Renal pelvis (tissue), 12 donors: ENCODE measurements at places on chromosomes 13 and 19. TPM values are rescaled to one million over a fixed set of nuclear protein-coding genes. Genes with fewer than 3 reads are reported as not detected.
A peak's percentile ranks its signal among the peaks of the same experiment; 100 is the strongest.

- no peak for DNase-seq
Measured at GRCh38 chr19:8577247-8577646, at the start of gene MYO1F. MYO1F (minus strand) TSS chr19:8577442; CDS start chr19:8577309, 133 bp downstream.

- no peak for DNase-seq
Measured at GRCh38 chr19:8034178-8034525, 18.4 kb upstream of the CCL25 start.

GRCh38 chr19:15365264-15365663 lies 14.3 kb downstream of the AKAP8 start:
- no peak for DNase-seq

GRCh38 chr13:20489185-20489820 lies 36.4 kb downstream of the CRYL1 start:
- DNase-seq = no peak

GRCh38 chr13:112722433-112723263 lies 32.8 kb downstream of the ATP11A start:
- DNase-seq = peak; percentile 61

DNA sequence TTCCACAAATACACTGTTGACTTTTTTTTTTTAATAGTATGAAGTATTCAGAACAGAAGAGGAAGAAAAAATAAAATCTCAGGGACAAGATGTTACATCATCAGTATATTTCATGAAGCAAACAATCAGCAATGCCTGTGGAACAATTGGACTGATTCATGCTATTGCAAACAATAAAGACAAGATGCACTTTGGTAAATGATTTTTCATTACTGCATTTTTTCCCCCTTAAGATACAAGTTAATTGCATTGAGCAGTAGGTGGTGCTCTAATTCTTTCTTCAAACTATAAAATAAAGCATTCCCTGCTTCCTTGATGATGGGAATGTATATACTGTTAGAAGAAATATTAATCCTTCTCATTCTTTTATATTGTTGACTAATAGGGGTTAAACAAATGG lies 17.1 kb downstream of the UCHL3 start:
- DNase-seq = no peak

DNA sequence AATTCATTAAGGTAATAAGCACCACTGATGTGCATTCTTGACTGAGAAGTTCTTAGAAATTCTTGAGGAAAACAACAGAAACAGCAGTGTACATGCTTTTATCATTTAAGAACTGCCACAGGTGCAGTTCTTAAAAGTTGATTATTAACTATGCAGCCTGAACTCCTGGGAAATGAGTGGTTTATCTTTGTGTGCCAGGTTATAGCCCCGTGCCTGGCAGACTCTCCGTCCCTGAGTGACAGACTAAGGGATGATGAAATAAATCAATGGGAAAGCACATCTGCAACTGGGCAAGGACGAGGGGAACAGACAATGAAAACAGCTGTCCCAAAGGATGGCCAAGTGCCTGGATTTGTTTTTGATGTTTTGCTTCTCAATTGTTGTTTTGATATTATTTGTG lies 84.4 kb upstream of the SPATA13 start:
- no peak for DNase-seq

Gene NR2C2AP
- polyA plus RNA-seq = 16.2 TPM

Gene TGFBR3L
- 0.70 TPM for polyA plus RNA-seq

Gene OSCAR
- polyA plus RNA-seq = 0.30 TPM

Gene COX6B2
- 0.97 TPM for polyA plus RNA-seq
